Esophagus squamous epithelium (tissue), 5 donors: ENCODE measurements at places on chromosomes 1 and 21.

DNA sequence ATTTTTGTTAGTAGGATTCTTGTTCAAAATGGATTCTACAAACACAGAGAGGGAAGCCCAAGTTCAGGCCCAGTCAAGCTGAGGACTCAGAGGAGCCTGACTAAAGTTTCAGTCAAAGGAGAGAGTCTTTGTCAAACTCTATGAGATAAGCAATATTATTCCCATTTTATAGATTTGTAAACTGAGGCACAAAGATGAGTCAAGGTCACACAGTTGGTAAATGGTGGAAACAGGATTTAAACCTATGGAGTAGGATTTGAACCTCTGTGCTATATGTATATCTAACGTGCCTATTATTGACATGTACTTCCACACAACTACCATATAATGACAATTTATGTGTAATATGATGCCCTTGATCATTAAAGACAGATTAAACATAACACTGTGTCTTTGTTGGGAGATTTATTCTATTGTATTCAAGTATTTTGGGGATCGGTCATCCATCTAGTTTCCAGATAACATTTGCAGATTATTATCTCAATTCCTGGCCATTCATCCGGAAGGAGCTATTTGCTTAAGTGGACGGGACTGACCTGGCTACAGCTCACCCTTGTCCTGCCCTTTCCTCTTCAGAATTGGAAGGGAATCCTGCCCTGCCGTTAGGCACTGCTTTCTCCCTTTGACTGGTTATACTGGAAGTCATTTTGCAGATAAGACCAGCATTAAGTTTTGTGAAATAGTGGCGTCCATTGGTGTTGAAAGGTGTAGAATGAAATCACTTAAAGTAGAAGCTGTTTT, 86.1 kb upstream of the LMO4 start:
- no peak for DNase-seq

GRCh38 chr1:95604771-95605170, 370.8 kb downstream of the RWDD3 start:
- DNase-seq: no peak

GRCh38 chr21:36134803-36135390, at the start of gene CBR3:
Gene CBR3, plus strand, starts transcription at chr21:36135079. Its CDS starts 114 bp downstream, at chr21:36135193.
- DNase-seq: no peak

- DNase-seq: no peak
These were observed 29.0 kb downstream of the THAP3 start for GRCh38 chr1:6653436-6654290.

GRCh38 chr1:30360281-30360680, 363.1 kb downstream of the MATN1 start:
- DNase-seq: no peak

GRCh38 chr1:63413394-63413793, 46.0 kb downstream of the ALG6 start:
- no peak for DNase-seq

DNA sequence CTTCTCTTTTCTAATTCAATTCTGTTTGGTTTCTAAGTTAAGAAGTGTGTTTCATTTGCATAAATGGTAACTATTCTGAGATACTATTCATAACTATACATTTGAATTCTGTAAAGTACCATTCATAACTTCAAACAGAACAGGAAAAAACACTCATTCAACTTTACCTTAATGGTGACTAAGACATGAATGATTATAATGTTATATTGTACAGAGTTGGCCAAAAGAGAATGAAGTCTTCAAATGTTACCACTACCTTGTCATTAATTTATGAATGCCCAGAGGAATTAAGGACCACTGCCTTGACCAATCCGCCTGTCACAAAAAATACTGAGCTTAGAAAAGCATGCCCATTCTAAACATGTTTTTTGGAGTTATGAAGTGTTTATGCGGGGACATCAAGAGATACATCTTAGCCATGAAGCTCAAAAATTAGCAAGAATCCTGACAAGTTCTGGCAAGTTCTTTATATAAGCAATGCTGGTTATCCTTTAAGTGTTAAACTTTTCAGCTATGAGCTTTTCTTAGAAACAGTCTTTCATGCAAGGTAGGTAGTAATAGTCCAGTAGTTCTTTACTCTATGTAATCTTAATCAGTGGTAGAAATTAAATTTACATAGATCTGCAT, 7.9 kb downstream of the WASF2 start:
- DNase-seq: no peak

DNA sequence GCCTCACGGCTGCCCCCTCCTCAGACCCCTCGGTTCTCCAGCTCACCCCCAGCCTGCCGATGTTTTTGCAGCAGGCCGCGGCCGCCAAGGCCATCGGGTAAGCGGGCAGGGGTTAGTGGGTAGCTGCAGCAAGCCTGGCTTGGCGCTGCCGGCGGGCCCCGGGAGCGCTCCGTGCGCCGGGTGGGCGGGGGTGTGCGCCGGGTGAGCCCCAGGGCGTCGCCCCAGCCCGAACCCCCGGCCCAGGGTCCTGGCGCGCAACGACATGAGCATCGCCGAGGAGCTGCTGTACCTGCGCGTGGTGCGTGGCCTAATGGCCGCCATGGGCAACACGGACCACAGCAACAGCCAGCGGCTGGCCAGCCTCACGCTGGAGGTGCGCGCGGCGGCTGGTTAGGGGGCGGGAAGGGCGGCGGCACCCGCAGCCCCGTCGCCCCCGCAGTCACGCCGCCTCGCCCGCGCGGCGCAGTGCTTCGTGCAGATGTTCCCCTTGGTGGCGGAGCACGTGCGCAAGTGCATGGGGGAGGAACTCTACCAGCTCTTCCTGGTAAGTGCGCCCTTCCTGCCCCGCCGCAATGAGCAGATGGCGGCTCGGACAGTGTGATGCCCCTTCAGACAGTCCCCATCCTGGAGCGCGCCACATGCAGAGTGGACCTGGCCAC, 6.5 kb downstream of the RNU5D-1 start:
- DNase-seq: no peak

DNA sequence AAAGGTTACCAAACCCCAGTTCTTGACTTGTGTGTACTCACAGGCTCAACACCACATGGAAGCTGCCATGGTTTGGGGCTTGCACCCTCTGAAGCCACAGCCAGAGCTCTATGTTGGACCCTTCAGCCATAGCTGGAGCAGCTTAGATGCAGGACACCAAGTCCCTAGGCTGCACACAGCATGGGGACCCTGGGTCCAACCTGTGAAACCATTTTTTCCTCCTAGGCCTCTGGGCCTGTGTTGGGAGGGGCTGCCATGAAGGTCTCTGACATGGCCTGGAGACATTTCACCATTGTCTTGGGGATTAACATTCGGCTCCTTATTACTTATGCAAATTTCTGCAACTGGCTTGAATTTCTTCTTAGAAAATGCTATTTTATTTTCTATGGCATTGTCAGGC, 62.1 kb upstream of the PRRX1 start:
- DNase-seq: no peak

DNA sequence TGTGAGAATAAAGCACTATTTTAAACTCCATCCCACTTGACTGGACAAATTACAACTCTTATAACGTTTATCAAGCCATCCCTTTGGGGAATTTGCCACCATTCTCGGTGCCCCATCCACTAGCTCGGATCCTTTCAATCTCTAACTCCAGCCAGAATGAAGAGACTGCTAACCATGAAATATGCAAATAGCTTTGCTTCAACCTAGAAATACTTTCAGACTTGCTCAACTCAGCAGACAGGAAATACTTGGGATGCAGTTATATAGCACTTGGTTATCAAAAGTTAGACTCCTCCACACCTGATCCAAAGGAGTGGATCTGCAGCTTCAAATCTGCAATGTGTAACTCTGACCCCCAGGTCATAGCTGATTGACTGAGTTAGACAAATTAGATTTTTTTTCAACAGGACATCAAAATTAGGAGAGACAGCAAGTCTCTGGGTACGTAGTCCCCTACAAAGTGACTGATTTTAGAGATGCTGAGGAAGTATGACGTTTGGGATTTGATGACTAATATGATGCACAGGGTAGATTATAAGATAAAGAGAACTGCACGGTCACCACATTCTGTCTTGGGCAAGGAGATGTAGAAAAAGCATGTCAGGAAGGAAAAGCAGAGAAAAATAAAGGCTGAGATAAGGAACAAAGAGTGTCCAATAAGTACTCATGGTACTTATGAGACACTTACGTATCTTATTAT, 496.0 kb downstream of the AGBL4 start:
- DNase-seq: no peak

DNA sequence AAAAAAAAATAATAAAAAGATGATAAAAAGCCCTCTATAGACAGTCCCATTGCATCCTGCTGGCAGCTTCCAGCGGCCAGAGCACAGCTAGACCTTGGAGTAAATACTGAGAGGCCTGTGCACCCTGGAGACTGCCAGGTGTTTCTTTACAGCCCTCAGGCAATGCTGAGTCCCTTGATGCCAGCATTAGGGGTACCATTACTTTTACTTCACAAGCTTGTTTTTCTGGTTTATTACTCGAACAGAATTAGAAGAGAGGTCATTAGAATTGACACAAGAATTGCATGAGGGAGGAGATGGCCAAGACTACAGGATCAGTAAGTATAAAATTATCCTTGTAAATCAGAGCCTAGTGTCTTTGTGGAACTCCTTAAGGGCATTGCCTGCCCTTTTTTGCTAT, 43.6 kb downstream of the AKNAD1 start:
- DNase-seq: no peak
